ENCODE measurements at places on chromosomes 13 and 19.

DNA sequence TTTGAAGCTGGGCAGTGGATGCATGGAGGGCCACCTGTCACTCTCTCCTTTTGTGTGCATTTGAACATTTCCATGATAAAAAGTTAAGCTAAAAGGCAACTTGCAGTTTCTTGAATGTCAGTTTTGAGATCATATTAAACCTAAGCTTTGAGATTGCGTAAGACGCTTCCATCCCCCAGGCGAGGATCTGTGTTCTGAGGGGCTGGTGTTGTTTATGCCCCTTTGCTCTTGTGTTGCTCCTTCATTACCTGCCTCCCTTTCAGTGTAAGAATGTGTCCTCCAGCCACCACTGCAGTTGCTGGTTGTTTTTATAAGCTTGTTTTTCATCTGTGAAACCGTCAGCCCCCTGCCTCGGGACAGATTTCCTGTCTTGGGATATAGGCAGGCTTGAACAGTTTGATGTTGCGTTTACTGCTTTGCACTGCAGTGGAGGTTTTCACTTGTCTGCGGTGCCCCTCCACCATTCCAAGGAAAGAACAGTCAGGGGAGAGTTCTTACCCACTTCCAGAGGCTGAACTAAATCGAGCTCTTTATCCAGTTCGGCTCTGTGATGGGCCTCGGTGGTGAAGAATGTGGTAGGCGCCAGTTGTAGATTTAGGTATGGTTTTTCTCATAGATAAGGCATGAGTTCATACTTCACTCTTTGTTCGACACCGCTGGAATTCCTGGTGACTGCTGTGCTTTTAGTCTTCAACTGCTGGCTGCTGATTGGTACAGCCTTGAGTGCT is 96.8 kb downstream of the ARHGEF7 start:
- no peak for DNase-seq

- no peak for DNase-seq
Observed at GRCh38 chr13:29522044-29522685, 73.3 kb downstream of the SLC7A1 start.

DNA sequence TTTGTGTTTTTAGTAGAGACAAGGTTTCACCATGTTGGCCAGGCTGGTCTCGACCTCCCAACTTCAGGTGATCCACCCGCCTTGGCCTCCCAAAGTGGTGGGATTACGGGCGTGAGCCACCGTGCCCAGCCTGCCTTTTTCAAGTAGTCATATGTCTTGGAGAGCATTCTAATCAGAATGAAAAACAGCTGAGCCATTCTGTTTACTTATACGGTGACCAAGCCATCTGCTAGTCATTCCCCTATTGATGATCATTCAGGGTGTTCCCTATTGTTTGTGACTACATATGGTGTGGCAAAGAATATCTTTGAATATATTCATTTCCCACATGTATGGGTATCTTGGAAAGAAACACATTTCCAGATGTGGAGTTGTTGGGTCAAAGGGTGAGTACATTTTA is 17.2 kb downstream of the BLOC1S3 start:
- DNase-seq: no peak

DNA sequence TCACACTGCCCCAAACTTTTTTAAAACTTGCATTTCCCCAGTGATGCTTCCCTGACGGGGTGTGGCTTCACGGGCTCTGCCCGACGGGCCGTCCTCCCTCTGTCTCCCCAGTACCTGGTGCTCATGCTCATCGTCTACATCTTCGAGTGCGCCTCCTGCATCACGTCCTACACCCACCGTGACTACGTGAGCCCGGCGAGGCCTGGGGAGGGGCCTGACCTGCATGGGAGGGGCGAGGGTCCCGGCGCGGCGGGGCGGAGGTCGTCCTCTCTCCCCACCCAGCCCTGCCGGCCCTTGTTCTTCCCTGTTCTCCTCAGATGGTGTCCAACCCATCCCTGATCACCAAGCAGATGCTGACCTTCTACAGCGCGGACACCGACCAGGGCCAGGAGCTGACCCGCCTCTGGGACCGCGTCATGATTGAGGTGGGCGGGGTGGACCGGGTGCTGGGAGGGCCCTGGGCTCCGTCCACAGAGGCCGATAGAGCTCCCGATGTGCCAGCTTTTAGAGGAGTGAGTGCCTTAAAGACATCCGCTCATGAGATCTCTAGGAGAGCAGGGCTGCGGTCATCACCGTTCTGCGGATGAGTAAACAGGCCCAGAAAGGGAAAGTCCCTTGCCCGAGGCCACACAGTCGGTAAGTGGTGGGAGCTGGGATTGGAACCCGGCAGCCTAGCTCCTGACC is 6.9 kb downstream of the UPK1A start:
- DNase-seq: no peak

GRCh38 chr13:25687471-25688225 is 315.9 kb downstream of the ATP8A2 start:
- no peak for DNase-seq

DNA sequence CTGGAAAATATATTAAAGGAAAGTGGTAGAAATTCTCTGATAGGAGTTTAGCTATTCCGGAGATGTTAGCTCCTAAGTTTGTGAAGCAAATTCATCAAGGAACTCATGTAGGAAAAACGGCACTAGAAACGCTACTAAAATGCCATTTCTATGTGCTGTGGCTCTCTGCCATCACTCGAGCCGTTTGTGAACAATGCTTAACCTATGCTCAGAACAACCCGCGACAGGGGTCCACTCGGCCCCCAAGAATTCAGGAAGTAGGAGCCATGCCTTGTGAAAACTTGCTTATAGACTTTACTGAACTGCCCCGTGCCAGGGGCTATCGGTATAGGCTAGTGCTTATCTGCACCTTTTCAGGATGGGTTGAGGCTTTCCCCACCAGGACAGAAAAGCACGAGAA is 14.2 kb upstream of the SLC15A1 start:
- DNase-seq: no peak

GRCh38 chr13:94739235-94739634 is 26.9 kb upstream of the SOX21 start:
- DNase-seq: no peak

DNA sequence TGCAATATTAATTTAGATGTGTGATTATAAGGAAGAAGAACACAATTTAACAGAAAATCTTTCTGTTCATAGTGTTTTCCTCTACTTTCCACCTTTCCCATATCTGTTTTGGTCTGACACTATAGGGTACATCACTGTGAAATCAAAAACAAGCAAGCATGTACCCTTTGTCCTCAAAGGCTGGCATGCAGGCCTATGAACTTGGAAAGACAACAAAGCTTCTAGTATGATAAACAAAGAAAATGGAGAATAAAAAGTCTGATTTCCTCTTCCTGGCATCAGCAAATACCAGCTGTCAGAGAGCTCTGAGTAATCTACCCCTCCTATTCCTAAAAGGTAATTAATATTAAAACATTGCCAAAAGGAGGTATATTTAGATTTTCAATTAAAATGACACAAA is 5.6 kb upstream of the NEK3 start:
- DNase-seq: no peak

GRCh38 chr19:11236324-11237301 is 2.8 kb upstream of the ANGPTL8 start:
- DNase-seq: no peak

GRCh38 chr19:46625731-46626130 is 842 bp upstream of the PTGIR start:
- no peak for DNase-seq

DNA sequence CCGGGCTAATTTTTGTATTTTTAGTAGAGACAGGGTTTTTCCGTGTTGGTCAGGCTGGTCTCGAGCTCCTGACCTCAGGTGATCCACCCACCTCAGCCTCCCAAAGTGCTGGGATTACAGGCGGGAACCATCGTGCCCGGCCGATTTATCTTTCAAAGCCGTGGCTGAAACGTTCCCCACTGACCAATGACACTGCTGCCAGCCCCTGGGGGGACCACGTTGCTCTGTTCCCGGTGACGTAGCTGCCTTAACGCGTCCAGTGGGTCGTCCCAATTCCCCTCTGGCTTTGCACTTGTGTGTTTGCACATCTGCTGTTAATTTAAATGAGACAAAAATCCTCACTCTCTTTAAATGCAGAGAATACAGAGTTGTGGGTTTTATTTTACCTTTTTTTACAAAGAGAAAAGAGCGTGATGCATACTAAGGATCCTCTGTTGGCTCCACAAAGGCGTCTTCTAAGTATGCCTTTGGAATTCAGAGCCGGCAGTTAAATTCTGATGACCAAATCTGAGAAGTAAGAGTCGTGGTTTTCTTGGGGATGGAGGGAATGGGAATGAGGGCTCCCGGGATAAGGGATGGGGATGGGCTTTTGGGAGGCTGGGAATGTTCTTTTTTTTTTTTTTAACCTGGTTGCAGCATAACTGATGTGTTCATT is 18.6 kb upstream of the LMTK3 start:
- DNase-seq: no peak

DNA sequence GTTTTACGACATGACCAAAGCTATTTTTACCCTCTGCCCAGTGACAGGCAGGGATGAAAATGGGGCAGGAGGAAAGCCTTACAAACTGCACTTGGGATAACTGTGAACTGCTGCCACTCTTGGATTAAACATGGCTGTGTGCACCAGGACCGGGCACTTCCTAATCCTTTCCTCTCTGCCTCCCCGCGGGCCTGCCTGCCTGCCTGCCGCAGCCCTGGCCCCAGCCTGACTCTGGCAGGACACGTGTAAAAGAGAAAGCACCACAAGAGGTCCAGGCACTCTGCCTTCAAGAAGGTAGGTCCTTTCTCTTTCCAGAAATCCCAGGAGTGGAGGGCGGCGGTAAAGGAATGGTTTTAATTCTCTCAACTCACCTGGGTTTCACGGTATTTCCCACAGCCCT is 4.8 kb downstream of the TSHZ3 start:
- no peak for DNase-seq

GRCh38 chr13:22214184-22214583 is 543.3 kb downstream of the FGF9 start:
- DNase-seq: no peak

- no peak for DNase-seq
Observed at GRCh38 chr13:33377825-33378224, 92.3 kb upstream of the STARD13 start.

DNA sequence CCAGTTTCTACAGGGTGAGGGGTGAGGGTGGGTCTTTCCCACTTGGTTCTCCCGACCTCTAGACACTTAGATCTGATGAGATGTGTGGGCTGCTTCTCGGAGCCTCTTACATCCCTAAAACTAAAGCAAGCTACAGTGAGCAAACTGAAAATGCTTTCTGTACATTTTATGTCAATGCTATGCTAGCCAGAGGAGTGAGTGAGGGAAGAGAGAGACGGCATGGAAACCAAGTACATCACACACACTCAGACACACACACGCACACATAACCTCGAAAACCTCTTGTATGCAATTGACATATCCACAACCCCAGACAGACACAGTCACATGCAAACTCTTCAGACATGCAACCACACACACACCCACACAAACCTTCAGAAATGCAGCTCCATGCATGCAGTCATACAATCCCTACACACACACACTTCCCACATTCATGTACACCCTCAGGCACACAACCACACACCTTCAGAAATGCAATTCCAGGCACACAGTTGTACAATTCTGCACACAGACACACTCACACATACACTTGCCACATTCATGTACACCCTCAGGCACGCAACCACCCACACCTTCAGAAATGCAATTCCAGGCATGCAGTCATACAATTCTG is 1.4 kb downstream of the SLC1A6 start:
- no peak for DNase-seq

- no peak for DNase-seq
Observed at GRCh38 chr19:17337675-17338432, 501 bp downstream of the GTPBP3 start.

GRCh38 chr13:109331898-109332297 is 454.5 kb downstream of the IRS2 start:
- no peak for DNase-seq

GRCh38 chr13:20460761-20461160 is 64.9 kb downstream of the CRYL1 start:
- no peak for DNase-seq

DNA sequence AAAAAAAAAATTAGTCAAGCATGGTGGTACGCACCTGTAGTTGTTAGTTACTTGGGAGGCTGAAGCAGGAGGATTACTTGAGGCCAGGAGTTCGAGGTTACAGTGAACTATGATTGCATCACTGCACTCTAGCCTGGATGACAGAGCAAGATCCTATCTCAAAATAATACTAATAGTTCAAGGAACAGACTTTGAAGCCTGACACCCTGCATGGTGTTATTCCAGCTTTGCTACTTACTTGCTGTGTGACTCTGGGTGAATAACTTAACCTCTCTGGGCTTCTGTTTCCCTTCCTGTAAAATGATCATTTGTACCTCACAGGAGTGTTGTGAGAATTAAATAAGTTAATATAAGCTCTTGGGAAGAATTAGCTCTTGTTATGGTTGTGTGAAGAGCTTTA is 3.5 kb upstream of the FOSB start:
- no peak for DNase-seq

DNA sequence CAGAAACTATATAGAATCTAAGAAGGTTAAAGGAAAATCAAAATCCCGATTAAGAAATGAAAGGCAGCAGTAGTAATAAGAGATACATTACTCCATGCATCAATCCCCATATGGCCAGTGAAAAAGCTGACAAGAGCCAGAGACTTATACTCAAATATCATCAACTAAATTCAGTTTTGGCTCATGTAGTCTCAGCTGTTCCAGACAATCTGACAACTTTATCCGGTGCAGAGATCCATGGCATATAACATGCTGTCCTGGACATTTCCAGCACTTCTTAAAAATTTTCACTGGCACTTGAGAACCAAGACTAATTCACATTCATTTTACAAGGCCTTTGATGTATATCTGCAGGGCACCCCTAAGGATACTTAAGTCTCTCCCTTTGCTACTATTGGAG is 255.7 kb upstream of the KLHL1 start:
- DNase-seq: no peak

GRCh38 chr19:54254195-54254906 is 2.7 kb downstream of the LILRB5 start:
- DNase-seq: no peak

GRCh38 chr19:13985771-13986347 is 20.3 kb downstream of the RFX1 start:
- DNase-seq: no peak

Measured in cerebellar nuclear complex (tissue), 1 donor.